ENCODE measurements at places on chromosomes 4 and X.

- peak; percentile 3 for DNase-seq
Measured at GRCh38 chr4:173440888-173441287, 42.0 kb upstream of the SCRG1 start.

DNA sequence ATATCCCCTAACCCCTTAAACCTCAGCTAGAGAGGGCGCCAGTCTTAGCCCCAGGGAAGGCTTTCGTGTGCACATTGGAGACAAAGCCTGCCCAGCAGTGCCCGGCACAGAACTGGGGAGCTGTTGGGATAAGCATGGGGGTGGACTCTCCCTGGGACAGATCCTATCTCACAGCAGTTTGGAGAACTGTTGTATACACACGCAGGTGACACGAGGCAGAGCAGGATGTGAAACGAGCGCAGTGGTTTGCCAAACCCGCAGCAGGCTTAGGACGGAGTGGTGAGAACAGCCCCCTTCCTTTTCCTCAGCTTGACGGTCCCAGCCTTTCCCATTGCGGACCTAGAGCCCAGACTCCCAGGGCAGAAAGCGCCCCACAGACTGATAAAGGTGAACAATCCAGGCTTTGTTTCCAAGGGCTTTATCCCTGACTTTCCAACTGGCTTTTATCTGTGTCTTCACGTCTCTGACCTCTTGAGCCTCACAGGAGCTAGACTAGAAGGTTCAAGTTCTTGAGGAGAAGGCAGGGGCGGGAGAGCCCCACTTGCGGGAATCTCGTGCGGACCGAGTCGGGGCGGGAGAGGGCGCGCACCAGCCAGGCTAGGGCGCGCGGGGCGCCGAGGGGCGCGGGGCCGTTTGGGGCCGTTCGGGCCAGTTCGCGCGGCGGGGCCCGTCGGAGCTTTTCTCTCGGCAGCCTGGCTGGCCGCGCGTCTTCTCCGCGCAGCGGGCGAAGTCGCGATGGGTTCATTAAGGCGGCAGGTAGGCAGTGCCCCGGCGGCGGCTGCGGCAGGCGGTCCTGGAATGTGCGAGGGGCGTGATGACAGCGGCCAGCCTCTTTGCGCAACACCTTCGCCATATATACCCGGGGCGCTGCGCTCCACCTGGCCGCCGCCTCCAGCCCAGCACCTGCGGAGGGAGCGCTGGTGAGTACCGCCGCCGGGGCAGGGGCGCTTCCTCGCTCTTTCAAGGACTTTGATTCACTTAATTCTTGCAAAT lies at the start of gene SLC34A2:
Gene SLC34A2 (plus strand): TSS at position 881 of the 993 bp plus-strand sequence. CDS start 6,650 bp downstream, outside the sequence.
- DNase-seq = no peak

- peak; percentile 27 for DNase-seq
Measured at GRCh38 chr4:90127223-90127705, at the start of gene CCSER1. CCSER1 (plus strand) TSS chr4:90127394.

GRCh38 chrX:19086102-19086772 lies 36.0 kb downstream of the ADGRG2 start:
- DNase-seq = no peak

DNA sequence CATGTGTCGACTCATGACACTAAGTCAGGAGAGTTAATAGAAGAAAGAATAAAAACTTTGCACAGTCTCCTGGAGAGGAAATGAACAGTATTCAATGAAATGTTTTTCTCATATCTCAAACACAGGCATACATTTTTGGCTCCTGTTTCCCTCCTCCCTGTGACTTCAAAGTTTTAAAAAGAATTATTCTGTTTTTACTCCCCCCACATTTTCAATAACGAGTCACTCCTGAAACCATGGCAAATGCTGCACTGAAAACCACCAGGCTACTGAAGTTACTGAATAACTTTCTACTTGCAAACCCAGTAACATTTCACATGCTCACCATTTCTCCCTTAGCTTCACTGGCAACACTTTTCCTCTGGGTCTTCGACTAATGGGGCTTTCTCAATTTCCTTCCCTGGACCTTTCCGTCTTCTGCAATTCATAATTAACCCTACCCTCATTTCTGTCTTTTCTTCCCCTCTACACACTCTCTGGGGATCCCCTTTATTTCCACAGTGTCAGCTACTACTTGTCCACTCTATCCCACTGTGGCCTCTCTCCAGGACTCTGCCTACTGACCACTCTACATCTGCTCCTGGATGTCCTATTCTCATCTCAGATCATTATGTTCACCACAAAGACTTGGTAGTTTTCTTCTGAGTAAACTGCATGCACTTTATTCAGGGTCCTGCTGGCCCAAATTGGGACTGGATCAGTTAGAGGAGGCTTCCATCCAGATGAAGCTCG lies 225.8 kb upstream of the ETNPPL start:
- DNase-seq = no peak

- no peak for DNase-seq
Measured at GRCh38 chr4:164866817-164867490, 10.0 kb upstream of the APELA start.

DNA sequence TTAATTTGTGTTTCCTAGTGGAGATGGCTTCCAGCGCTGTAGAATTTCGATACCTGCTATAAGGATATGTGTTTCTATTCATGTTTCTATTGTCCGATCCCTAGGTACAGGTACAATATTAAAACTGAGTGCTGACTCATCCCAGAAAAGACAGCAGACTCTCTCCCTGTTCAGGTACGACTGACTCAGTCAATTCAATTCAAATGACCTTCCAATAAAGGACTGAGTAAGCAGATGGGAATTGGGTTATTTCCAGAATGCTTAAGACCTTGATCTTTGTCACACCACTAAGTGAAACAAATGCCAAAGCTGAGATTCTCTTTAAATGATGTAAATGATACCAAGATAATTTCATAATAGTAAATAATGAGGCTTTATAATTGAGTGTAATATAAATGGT lies 1596.9 kb downstream of the RPA4 start:
- DNase-seq = no peak

- DNase-seq = peak; percentile 66
Measured at GRCh38 chrX:65601530-65602220, 65.8 kb upstream of the MSN start.

DNA sequence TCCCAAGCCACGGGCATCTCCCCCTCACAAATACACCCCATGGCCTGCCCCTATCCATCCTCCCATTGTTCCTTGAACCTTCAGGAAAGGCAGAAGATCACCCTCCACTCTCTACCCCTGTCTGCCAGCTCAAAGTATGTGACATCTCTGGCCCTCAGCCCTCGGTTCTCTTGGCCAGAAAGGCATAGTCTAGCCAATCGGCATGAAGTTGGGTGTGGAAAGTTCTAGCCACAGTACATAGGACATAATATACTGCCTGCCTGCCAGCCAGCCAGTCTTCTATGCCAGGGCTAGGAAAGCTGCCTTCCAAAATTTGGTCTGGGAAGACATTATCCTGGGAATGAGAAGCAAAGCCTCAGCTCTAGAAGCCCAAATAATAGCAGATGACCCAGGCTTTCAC lies 3.2 kb upstream of the PLP1 start:
- no peak for DNase-seq

- peak; percentile 7 for DNase-seq
Measured at GRCh38 chrX:138128027-138128671, 562.2 kb downstream of the ZIC3 start.

DNA sequence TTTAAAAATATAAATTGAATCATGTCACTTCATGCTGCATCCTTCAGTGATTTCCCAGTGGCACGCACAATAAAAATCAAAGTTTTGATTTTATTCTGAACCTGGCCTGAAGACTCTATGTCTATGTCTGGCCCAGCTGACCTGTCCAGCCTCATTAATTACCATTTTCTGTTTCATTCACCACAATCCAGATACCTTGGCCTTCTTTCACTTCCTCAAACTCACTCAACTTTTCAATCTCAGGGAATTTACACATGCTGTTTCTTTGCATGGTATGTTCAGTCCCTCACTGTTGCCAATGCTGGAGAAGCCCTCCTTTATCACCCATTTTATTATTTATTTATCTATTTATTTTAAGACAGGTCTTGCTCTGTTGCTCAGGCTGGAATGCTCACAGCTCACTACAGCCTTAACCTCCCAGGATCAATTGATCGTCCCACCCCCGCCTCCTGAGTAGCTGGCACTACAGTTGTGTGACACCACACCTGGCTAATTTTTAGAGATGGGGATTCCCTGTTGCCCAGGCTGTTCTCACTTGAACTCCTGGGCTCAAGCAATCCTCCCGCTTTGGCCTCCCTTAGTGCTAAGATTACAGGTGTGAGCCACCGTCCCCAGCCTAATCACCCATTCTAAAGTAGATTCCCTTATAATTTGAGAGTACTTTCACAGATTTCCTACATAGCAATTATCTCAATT lies 43.1 kb downstream of the ZGRF1 start:
- DNase-seq = no peak

GRCh38 chrX:23656091-23656490 lies 11.2 kb upstream of the PRDX4 start:
- DNase-seq = no peak

DNA sequence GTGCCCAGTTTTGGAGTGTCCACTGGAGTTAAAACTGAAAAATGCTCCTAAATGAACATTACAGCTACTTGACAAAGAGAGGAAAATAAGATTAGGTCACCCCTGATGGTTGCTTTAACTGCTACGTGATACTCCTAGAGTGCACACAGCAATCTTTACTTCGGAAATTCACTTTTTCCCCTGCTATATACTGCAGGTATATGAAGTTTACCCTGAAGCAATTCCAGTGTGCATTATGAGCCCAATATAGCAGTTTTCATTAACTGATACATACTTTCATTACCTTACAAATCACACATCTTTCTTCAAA lies 773 bp upstream of the ZNF827 start:
- DNase-seq = no peak

- DNase-seq = no peak
Measured at GRCh38 chr4:124189545-124189944, 523.0 kb downstream of the ANKRD50 start.

- peak; percentile 43 for DNase-seq
Measured at GRCh38 chr4:972651-973424, 531 bp downstream of the DGKQ start.

DNA sequence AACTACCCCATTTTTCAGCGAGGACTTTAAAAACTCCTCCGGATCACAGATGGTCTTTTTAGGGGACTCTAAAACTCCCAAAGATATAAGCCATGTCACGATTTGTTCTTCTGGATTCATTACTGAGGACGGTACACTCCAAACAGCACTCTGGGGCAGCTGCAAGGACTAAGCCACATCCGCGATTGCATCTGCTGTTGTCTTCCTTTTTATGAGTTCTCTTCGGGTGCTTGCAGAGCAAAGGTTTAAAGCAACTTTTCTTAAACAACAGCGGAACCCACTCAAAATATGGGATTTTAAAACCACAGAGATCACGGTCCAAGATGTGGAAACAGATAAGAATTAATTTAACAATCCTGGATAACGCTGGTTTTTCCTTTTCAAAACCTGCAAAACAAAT lies at the start of gene ARHGEF6:
Gene ARHGEF6 (minus strand): TSS at position 170 of the 400 bp plus-strand sequence. CDS start 50 bp downstream, at position 120.
- peak; percentile 57 for DNase-seq

GRCh38 chr4:94540476-94540875 lies 88.7 kb downstream of the PDLIM5 start:
- no peak for DNase-seq

GRCh38 chr4:2731907-2732317 lies 24.2 kb downstream of the TNIP2 start:
- no peak for DNase-seq

GRCh38 chr4:40058854-40059253 lies 2.2 kb downstream of the N4BP2 start:
- no peak for DNase-seq

- DNase-seq = no peak
Measured at GRCh38 chrX:142999199-142999701, 26.5 kb upstream of the SPANXN4 start.

GRCh38 chrX:42714981-42715700 lies 62.8 kb downstream of the PPP1R2C start:
- DNase-seq = peak; percentile 57

GRCh38 chr4:140251571-140251970 lies 97.6 kb upstream of the MAML3 start:
- DNase-seq = no peak

GRCh38 chr4:142211444-142211843 lies 575.1 kb downstream of the IL15 start:
- no peak for DNase-seq

GRCh38 chrX:151153086-151153485 lies 23.3 kb upstream of the GPR50 start:
- DNase-seq = no peak

DNA sequence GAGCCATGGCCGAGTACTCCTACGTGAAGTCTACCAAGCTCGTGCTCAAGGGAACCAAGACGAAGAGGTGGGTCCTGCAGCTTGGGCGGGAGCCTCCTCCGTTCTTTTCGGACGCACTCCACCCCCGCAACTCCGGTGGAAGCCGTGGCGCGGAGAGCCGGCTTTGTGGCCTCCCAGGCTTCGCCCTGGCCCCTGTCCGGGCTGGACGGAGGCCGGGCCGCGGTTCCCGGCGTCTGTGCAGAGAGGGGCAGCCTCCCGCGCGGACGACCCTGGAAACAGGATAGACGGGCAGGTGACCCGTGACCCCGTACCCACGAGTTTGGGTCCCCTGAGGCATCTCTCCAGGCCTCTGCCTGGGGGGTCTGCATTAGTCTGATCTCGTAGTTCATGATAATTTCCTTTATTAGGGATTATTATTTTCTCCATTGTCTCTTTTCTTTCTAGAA lies 356 bp downstream of the FRG1 start:
- no peak for DNase-seq

DNA sequence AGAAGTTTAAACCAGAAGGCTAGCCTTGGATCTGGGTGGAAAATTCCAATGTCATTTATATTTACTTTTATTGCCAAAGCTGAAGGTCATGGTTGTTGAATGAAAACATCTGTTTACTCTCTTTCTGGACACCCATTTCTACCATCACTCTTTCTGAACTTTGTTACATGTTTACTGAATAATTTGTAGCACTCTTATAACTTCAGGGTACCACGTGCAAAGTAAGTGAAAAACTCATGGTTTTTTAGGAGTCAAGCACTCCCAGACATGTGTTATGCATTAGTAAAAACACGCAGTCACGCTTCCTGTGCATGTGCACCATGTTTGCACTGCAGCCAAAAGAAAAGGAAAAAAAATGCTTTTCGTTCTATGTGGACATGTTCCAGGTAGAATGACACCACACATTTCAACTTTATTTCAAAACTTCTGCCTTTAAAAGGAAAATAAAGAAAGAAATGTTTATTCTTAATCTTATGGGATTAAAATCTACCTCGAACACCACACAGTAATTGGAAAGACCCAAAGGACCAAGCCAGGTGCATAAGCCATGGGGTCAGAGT lies 31.4 kb upstream of the ADH1C start:
- no peak for DNase-seq
